AML-193 (cell line): ENCODE measurements at places on chromosomes 2 and 18.

GRCh38 chr2:99481527-99481926 is 8.3 kb downstream of the REV1 start:
- no peak for DNase-seq

DNA sequence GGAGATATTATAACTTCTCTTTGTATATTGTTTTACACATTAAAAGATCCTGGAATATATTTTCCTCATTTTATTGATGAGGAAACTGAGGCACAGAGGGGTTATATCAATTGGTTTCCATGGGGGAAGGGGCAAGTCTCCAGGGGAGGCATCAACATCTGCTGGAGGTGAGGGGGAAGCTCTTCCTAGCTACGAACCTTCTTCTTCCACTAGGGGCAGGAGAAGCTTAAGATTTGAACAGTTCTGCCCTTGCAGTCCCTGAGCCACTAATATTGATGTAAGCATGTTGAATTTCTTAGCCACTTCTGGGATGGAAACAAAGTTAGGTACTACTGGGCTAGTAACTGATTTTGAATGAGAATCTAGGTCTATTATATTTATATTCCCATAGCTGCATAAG is 140.1 kb upstream of the AQP4 start:
- DNase-seq = peak; percentile 8

DNA sequence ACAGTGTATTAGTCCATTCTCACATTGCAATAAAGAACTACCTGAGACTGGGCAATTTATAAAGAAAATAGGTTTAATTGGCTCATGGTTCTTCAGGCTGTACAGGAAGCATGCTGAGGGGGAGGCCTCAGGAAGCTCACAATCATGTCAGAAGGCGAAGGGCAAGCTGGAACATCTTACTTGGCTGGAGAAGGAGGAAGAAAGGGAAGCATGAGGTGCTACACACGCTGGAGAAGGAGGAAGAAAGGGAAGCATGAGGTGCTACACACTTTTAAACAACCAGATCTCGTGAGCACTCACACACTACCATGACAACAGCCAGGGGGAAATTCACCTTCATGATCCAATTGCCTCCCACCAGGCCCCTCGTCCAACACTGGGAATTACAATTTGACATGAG is 95.3 kb upstream of the FAM110C start:
- DNase-seq = no peak

DNA sequence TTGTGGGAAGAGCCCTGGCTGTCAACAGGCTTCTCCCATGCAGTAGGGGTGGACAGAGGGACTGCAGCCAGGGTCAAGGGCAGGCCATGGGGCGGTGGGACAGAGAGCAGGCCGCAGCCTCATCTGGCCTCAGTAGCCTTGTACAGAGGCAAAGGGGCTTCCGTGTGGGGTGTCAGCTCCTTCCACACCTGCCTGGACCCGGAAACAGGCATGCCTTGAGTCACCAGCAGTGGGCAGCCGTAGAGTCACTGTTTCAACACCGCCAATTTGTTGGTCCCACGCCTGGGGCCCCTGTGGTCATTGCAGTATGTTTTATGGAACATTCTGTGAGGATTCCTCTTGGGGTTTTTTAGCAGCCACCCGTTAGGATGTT is 173.0 kb downstream of the SMAD7 start:
- DNase-seq = no peak

GRCh38 chr2:150526827-150527226 is 39.4 kb upstream of the RND3 start:
- no peak for DNase-seq

- no peak for DNase-seq
These were observed 15.4 kb upstream of the PMAIP1 start for GRCh38 chr18:59884351-59884750.

DNA sequence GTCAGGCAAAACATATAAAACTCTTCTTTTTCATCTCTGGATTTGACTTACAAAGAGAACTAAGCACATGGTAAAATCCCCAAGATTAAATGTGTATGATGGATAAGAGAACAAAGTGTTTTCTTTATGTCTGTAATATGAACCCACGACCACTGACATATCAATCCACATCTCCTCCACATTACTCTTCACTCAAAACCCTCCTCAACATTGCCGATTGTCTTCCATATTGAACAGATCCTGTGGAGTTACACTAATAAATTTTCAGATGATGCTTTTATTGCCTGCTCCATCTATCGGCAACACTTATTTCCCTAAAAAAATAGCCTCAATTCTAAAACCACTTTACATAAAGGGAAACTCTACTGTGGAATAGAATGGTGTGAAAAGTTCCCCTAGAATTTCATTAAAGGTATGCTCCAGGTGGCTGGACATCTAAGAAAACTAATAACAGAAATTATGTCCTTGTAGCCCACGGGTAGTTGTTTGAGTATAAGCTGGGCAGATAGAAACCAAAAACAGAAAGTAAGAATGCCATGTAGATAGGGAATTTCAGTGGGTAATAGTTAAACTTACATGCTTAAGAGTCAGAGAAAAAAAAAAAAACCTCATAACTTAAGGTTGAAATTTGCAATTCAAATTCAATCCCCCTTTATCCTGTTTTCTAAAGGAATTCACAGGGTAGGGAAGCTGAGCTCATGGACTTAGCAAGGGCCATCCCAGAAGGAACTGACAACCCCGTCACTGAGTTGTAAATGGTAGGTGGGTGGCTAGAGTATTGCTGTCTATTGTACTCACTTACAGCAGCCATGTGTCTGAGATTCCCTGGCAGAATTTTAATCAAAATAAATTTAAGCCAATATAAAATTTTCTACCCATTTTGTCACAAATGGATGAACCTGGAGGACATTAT is 305.4 kb upstream of the LYPD1 start:
- no peak for DNase-seq

DNA sequence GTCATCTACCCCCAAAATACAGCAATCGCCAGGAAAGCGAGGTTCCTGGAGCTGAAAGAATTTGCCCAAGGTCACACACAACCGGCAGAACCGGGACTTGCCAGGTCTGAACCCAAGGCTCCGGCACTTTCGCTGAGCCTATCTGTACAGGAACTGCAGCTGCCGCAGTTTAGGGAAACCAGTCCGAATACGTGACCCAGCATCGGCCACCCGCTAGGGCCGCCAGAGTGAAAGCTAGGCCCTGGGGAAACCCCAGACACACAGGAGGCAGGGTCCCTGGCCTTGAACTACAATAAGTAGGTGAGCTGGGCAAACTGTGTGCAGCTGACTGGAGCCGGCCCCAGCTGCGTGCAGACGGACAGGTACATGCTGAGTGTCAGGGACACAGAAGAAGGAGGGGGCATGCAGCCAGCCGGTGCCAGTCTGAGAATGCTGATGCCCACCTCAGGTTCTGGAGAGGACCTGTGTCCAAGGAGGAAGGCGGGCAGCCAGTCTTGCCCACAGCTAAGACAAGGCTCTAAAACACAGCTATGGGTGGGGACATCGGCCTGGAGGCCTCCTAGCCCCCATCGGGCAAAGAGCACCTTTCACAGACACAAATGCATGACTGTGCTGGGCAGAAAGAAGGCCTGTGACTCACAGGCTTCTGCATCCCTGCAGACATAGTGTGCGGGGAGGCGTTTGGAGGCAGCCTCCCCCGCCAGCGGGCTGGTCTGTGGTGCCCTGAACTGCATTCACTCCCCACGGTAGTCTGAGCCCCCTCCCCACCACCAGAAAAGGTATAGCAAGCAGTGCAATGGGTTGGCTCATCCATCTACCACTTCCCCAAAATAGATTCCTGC is 107.4 kb upstream of the ID2 start:
- no peak for DNase-seq

DNA sequence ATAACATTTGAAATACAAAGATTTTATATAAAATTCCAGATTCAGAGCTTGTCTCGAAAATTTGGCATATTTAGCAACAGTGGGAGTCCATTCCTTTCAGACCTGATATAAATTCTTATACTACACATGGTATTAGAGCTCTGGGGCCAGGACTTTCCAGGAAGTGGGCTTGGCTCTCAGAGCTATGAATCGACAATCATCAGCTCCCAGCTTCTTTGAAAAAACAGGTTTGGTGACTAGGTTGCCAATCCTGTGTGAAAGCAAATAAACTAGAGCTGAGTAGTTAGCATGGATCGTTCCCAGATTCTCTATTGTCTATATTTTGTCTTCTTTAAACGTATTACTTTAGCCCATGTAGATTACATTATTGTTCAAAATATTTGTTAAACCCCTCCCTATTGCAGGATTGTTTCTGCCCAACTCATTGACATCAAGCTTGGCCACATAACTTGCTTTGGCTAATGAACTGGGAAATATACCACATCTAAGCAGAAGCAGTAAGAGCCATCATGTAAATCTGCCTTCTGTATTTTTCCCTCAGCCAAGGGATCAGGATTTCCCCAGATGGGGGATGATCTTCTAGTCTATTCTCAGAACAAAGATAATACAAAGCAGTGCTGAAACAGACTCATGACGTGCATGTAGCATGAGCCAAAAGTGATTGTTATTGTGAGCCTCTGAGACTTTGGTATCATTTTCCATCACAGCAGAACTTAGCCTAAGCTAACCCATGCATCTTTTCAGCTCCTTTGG is 105.4 kb downstream of the KCNH7 start:
- no peak for DNase-seq

DNA sequence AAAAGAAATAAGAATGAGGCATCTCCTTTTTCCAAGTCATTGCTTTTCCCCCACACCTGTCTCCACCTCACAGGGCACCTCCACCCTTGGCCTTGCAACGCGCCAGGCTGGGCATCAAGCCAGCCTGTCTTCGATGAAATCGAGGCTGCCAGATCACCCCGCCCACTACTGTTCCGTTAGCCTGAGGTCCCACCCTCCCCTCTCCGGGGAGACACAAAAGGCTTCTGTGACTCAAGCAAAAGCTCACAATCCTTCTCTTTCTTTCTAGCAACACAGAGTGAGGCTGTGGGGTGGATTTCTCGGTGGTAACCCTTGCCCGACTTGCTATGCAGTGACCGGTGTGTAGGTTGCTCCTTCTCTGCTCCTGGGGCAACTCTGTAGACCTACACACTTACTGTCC is 9.9 kb downstream of the TNP1 start:
- no peak for DNase-seq

DNA sequence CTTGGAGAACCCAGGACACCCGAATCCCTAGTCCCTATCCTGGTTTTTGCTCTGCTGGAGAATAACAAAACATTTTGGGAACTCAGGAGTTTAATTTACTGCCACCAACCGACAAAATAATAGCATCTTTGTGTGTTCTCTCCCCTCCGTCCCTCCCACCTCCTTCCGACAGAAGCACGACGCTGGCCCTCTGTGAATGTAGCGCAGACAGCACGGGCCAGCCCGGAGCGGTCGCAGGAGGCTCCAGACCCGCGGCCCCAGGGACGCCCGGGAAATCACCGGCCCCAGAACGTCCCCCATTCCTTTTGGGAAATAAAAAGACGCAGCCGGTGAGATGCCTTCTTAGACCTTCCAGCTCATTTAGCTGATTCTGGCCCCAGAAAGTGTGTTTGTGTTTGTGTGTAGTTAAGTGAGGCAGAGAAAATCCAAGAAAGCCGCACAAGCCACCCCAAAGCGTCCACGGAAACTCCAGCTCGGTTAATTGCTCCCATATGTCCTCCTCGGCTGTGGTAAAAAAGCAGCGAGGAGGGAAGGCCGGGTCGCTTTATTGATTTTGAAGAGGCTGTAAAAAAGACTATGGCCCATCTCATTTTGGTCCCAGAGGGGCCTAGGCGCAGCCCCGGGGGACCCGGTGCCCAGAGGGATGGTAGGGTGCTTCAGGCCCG is 577 bp upstream of the TANC1 start:
- DNase-seq = no peak

DNA sequence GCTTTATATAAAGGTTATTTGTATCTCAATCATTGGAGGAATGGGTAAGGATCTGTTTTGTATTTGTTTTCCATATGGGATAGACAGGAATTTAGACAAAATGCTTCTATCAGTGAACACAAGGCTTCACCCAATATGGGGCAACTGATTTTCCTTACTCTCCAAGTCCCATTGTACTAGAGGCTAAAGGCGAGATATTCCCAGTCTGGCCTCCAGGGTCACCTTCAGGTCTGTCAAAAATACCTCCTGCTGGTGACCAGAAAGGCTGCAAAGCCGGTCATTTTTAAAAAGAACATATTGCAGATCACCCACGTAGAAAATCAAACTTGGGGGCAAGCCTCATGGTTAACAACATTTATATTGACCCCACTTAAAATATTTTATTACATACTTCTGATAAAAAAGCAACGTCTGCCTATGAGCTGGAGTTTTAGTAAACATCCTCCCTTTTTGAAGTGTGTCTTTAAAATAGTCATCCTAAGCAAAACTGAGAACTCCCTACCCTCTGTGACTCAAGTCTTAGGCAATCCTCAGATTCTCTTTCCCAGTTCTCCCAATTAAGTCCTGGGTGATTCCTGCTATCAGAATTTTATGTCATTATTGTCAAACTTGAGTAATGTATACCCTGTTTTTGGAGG is 276.6 kb downstream of the MREG start:
- no peak for DNase-seq

DNA sequence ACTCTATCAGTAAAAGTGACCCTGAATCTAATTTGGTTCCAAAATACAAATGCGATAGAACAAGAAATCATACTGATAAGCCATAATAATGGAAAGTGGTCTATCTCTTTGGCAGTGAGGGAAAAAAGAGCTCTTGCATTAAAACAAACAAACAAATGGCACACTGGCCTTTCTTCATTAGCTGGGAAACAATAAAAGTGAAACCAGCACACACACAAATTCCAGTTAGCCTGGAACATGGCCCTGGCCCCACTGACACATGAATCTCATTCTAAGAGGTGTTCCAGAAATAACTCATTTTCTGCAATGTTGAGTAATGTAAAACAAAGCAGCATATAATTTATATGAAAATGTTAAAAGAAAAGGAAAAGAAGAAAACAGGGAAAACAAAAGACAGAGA is 79.3 kb upstream of the TGFA start:
- no peak for DNase-seq

GRCh38 chr2:99397266-99397920 is 60.2 kb downstream of the EIF5B start:
- DNase-seq = no peak

GRCh38 chr2:38750011-38750890 is 910 bp downstream of the SRSF7 start:
- peak; percentile 14 for DNase-seq

DNA sequence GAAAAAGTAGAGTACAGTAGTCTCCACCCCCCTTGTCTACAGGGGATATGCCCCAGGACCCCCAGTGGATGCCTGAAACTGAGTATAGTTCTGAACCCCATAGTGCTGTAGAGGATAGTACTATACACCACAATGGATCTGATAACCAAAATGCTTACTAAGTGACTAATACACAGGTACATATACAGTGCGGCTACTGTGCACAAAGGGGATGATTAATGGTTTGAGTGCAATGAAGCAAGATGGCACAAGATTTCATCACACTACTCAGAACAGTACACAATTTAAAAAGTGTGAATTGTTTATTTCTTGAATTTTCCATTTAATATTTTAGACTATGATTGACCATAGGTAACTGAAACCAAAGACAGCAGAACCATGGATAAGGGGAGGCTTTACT is 446.9 kb upstream of the NRP2 start:
- no peak for DNase-seq

- DNase-seq = no peak
These were observed 25.1 kb downstream of the PPIG start for GRCh38 chr2:169609264-169609663.

- no peak for DNase-seq
These were observed 941.1 kb upstream of the FANCL start for GRCh38 chr2:59182249-59182648.

- no peak for DNase-seq
These were observed 220.1 kb upstream of the CTAGE1 start for GRCh38 chr18:22637787-22638186.
